ENCODE measurements at places on chromosomes 1 and 21.

- no peak for DNase-seq
These were observed 7.0 kb upstream of the CELSR2 start for GRCh38 chr1:109242387-109242786.

DNA sequence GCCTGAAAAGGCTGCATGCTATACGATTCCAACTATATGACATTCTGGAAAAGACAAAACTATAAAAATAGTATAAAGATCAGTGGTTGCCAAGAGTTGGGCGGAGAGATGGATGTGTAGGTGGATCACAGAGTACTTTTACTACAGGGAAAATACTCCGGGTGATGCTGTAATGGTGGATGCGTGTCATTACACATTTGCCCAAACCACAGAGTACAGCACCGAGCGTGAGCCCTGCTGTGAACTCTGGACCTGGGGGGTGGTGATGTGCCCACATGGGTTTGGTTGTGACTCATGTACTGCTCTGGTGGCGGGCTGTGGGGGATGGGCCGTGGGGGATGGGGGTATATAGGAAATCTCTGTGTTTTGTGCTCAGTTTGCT lies 162.7 kb upstream of the COL6A1 start:
- peak; percentile 59 for DNase-seq

DNA sequence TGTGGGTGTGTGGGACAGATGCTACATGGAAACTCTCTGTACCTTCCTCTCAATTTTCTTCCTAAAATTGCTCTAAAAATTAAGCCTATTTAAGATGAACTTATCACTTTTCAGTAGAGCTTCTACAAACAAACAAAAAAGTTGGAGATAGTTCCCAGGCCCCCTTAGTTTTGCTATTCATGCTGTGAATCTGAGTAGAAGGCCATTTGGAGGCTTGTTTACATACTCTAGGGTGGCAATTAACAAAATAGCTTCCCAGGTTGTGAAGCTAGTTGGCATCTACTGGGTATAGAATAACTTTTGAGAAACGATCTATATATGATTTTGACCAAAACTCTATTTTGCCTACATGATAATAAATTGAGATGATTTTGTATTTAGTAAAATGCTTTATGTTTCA lies 541.4 kb upstream of the B3GALT2 start:
- no peak for DNase-seq

DNA sequence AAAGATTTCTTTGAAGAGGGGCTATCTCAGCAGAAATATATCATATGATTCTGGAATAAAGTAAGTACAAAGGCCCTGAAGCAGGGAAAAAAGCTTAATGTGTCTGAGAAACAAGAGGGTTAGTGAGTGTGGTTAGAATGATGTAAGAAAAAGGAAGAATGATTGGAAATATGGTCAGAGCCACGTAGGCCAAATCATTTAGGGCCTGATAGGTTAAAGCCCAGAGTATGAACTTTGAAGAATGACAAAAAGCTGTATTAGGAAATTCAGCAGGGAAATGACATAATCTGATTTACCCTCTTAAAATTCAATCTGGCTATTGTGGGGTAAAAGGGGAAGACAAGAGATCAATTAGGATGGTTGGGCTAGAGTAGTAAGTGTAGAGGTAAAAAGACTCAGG lies 69.0 kb upstream of the MUTYH start:
- no peak for DNase-seq

- no peak for DNase-seq
These were observed 2.2 kb downstream of the ERRFI1 start for GRCh38 chr1:8023995-8024313.

GRCh38 chr1:91797164-91797563 lies 88.8 kb downstream of the TGFBR3 start:
- DNase-seq, result no peak

- DNase-seq, result no peak
These were observed 157.9 kb upstream of the NRIP1 start for GRCh38 chr21:15222707-15223106.

DNA sequence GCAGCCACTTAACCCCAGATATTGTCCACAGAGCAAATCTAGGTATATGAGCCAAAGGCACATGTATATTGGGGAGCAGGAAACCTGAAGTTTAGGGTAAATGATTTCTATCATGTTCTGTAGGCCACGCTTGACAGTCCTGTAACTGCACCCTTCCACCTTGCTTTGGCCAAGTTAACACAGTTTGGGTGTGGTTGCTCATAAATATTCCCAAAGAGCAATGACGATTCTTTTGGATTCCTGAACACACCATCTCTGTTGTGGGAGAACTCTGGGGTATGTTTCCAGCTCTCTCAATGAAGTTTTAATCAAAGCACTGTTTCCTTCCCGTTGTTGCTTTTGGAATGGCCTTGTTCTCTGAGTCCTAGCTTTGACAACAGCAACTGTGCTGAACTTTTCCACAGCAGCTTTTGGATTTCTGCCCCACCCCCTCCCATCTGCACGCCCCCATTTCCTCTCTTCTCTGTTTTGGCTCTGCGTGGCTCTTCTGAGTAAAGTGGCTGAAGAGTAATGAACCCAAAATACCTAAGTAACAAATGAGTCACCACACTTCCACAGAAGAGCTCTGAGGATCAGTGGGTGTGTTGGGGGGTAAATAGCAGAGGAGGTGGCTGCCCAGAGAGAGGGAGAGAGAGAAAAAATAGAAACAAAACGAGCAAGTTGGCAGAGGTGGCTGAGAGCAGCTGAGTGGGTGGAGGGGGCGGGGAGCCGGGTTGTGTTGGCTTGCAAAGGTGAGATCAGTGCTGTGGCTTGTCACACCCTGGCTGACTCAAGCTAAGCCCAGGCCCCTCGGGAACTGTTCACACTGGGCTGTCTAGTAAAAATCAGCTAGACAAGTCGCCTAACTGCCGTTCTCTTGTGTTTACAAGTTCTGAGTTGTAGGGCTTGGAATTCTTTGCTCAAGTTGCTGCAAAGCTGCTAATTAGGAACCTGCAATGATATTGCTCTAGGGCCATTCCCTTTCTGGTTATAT lies 26.9 kb upstream of the RAP1A start:
- no peak for DNase-seq

- DNase-seq, result no peak
These were observed 551 bp downstream of the ZRANB2 start for GRCh38 chr1:71080230-71080738.

GRCh38 chr1:182634306-182635072 lies 30.3 kb upstream of the RGS16 start:
- DNase-seq, result no peak

- no peak for DNase-seq
These were observed 132.3 kb upstream of the WNT4 start for GRCh38 chr1:22275167-22275566.

GRCh38 chr1:54254055-54254454 lies 54.1 kb downstream of the MRPL37 start:
- DNase-seq, result no peak

DNA sequence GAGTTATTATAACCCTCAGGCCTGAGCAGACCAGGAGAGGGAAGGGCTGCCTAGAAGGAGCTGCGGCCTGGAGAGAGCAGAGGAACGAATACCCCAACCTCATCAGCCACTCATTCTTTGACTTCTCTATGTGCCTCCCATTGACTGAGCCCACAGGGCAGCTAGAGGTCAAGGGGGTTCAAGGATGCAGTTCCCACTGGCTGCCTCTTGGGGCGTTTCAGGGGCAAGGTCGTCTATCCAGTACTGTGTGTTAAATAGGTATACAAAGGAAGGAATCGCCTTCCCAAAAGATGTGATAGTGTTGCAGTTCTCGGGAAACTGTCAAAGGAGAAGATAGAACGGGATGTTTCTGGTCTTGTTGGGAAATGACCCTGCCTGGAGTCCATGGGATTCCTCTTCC lies 250.6 kb downstream of the PRDM2 start:
- no peak for DNase-seq

GRCh38 chr1:167462341-167462740 lies 56.0 kb downstream of the CD247 start:
- no peak for DNase-seq

GRCh38 chr1:219177363-219177762 lies 3.7 kb downstream of the LYPLAL1 start:
- DNase-seq, result no peak
